ENCODE measurements at places on chromosomes 1 and 21. TPM values are rescaled to one million over a fixed set of nuclear protein-coding genes. Genes with fewer than 3 reads are reported as not detected.

TSEN15 gene
- total RNA-seq, result 51.7 TPM

DNA sequence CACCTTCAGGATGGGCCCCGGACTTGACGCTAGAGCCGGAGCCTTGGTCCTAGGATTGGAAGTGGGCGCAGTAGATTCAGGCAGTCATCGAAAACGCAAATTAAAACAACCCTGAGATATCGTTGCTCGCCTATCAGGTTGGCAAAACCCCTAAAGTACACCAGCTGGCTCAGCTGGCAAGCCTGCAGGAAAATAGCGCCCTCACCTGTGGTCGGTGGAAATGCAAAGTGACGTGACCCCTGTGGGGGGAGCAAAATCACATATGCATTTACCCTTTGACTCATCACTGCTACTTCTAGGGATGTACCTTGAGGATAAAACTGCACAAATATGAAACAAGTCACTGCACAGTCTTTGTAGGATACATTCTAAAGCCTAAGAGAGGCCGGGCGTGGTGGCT, 170.3 kb upstream of the TMEM51 start:
- no peak for DNase-seq

DNA sequence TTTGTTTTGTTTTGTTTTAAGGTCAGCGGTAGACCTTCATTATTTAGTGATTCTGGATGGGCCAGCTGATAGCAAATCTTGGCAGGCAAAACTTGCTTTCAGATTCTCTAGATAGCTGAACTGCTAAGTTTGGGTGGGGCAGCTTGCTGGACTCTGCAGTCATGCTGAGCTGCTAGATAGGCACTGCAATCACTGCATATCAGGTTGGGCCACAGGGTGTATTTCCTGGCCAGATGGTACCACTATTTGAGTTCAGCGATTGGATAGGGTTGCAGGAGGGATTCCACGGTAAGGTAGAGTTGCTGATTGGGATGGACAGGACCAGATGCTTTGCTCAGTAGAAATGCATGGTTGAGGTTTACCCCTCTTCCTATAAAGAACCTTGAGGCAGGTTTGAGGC, 579.3 kb upstream of the ADGRL4 start:
- DNase-seq, result no peak

DNA sequence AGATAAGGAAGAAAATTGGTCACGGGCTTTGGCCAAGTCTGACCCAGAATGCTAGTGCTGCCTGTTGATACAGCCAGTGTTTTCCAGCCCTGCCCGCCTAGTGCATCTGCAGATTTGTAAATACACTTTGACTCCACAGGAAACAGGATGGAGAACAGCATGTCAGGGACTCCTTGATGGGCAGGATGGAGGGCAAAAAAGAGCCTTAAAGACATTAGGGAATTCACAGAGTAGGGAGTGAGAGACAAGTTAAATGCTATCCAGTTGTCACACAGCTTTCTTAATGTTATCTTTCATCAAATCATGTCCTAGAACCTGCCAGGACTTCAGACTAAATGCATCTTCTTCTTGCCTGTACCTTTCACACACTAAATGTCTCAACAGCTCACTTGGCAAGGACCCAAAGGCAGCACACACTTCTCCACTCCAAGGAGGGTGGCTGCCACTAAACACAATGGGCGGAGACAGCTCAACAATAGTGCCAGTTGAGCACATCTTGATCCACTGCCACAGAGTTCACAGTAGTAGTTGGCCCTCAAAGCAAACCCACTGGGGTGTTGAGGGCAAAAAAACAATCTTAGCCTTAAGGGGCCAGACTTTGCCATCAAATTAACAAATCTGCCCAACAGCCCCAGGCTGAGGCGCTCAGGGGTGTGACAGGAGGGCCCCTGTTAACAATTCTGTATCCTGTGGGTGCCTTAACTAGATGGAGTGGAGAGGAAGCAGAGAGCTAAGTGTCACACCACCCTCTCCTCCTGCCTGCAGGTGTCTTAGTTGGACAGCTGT, 2.7 kb downstream of the HIVEP3 start:
- DNase-seq, result peak; percentile 41

DNA sequence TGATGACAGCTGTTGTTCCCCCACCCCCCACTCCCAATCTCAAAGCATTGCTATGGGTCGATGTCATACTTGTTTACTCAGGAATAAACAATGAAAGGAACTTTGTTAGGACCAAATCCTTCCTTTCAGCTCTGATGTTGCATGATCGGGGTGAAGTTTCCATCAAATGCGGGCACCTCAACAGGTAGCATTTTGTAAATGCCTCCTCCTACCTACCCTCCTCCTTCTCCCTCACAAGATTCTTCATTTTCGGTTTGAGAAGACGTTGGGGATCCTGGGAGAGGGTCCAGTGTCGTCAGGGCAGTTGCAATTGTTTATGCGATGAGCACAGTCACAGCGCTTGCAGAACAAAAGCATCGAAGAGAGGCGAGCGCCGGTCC, 758 bp upstream of the HUNK start:
- DNase-seq, result no peak

- DNase-seq, result no peak
These were observed 94.4 kb downstream of the ITPKB start for GRCh38 chr1:226644541-226645176.

DNA sequence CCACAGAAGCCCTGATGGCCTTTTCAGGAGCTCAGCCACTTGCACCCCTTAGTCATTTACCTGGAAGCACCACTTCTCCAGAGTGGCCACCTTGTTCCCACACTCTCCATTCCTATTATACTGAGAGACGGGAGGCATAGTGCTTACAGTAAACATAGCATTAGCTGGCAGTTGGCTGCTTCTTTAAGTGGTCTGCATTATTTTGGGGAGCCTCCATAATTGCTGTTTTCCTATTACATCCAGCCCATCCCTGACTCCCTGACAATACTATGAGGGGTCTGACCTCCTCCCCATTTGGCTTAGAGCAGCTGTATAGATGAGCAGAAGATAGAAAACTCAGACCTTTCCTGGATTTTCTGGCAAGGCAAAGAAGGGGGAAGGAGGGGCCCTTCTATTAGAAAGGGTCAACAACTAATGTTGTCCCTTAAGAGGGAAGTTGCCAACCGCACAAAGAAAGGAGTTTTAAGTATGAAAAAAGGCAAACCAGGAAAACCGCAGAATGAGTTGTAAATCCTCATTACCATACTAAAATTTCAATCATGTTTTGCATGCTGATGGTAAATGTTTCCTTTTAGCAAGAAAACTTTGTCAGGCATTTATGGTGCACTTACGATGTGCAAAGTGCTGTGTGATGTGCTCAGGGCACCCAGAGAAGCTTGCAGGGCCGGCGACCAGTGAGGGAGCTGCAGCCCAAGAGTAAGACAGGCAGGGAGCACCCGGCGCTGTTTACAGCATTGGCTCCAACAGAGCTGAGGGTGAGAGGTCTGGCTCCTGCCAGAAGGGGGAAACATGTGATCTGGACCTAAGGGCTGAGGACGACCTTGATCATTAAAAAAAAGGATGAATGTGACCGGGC, 167.3 kb downstream of the ZZZ3 start:
- DNase-seq, result no peak

- DNase-seq, result no peak
These were observed 41.0 kb downstream of the TBX15 start for GRCh38 chr1:118947003-118947765.
